ENCODE measurements at places on chromosomes 1 and 21.

DNA sequence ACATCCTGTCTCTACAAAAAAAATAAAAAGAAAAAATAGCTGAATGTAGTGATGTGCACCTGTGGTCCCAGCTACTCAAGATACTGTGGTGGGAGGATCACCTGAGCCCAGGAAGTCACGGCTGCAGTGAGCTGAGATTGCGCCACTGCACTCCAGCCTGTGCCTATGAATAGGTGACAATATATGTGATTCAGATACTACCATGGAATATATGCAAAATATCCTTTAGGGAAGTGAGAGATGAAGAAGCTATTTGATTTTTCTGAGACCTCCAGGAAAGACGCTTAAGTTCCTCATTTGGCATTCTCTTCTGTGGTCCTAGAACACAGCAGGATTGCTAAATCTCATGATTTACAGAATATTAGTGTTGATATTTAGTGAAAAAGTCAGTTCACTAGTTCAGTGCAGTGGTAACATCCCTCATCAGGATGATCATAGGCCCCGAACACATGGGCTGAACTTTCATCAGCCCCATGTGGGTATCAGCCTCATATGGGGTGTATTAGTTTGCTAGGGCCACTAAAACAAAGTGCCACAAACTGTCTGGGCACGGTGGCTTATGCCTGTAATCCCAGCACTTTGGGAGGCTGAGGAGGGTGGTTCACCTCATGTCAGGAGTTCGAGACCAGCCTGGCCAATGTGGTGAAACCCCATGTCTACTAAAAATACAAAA, 6.0 kb upstream of the VASH2 start:
- no peak for DNase-seq

GRCh38 chr1:207645635-207646081, 725 bp downstream of the CR1L start:
- DNase-seq, result no peak

GRCh38 chr1:15765495-15766194, 7.0 kb downstream of the FBLIM1 start:
- no peak for DNase-seq

GRCh38 chr1:145751491-145752037, 32.3 kb downstream of the CD160 start:
- DNase-seq, result no peak

GRCh38 chr1:153485863-153486262, 25.4 kb upstream of the S100A7 start:
- no peak for DNase-seq

GRCh38 chr1:112599477-112599876, 19.5 kb downstream of the ST7L start:
- no peak for DNase-seq

DNA sequence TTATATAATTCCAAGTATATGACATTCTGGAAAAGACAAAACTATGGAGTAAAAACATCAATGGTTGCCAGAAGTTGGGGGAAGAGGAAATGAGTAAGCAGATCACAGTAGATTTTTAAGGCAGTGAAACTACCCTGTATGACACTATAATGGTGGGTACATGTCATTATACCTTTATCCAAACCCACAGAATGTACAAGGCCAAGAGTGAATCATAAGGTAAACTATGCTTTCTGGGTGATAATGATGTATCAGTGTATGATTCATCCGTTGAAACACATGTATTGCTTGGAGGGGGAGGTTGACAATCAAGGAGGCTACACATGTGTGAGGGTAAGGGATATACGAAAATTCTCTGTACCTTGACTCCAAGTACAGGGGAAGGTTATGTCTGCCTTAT, 862.7 kb downstream of the PLA2G4A start:
- no peak for DNase-seq

- no peak for DNase-seq
Measured at GRCh38 chr1:53506355-53507050, 47.3 kb downstream of the DMRTB1 start.

DNA sequence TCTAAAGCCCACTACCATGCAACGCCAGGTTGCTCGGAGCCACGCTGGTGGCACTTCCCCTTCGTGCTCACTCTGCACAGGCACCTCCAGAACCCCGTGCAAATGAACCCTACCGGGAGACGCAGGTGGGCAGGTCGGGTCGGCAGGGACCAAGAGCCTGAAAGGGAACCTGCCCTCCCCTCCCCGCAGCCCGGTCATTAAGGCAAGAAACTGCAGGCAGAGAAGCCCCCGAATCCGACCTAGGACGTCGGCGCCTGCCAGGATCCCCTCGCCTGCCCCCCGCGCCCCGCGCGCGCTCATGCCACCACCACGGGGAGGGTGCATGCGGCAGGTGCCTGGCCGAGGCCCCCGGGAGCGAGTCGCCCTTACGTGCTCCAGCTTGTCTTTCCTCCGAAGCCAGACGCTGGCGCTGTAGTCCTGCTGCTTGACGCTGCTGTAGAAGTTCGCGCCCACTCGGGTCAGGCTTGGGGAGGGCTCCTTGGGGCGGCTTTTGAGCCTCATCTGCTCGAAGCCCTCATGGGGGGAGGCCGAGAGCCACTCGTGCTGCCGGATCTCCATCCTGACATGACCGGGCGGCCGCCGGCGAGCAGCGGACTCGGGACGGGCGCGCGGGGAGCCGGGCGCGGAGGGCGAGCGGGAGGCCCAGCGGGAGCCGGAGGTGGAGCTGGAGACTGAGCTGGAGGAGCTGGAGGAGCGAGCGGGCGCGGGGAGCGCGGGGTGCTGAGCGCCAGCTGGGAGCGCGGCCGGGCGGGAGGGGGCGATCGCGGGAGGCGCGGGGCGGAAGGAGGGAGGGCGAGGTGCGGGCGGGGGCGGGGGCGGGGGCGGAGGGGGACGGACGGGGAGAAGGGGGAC, 552 bp downstream of the PLD5 start:
- no peak for DNase-seq

DNA sequence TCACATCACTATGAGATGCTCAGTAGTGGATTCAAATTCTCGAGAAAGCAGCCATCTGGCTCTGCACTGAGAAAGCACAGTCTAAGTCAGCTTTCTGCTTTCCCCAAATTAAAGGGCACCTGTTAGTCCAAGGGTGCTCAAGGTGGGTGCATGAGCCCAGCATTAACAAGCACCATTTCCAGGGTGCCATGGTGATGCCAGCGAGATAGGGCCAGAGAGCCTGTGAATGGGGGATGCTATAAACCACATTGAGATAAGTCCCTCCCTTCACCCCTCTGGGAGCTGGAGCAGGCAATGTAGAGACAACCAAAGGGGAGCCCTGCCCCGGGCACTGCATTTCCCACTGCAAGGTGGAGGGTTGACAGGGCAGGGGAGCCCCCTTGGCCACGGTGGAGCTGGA, 568.2 kb downstream of the AJAP1 start:
- DNase-seq, result no peak

DNA sequence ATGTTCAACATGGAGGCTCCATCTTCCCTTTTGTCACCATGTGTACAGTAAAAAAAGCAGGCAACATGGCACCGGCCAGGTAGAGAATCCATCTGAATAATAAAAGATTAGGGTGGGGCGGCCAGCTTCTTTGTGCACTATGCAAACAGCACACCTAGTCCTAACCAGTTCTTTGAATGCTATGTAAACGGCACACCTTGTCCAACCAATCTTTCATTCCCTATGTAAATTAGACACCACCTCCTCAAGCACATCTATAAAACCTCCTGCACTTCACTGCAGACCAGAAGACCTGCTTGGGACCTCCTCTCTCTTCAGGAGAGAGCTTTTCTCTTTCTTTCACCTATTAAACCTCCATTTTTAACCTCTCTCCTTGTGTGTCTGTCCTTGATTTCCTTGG, 28.2 kb downstream of the TFB2M start:
- no peak for DNase-seq

- no peak for DNase-seq
Measured at GRCh38 chr1:85566890-85567289, 13.7 kb upstream of the CCN1 start.

DNA sequence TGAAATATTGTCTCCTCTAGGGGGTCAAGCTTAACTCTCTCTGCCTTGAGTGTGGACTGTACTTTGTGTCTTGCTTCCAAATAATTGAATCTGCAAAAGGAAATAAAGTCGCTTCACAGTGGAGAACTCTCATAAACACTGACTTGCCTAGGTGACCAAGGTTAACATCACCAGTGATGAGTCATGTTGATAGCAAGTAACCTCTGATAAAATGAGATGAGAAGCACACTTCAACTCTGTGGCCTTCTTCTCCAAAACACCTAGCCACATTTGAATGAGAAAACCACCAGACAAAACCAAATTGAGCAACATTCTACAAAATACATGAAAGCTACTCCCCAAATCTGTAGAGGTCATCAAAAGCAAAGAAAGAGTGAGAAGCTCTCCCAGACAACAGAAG, 37.6 kb downstream of the PDE4B start:
- no peak for DNase-seq

DNA sequence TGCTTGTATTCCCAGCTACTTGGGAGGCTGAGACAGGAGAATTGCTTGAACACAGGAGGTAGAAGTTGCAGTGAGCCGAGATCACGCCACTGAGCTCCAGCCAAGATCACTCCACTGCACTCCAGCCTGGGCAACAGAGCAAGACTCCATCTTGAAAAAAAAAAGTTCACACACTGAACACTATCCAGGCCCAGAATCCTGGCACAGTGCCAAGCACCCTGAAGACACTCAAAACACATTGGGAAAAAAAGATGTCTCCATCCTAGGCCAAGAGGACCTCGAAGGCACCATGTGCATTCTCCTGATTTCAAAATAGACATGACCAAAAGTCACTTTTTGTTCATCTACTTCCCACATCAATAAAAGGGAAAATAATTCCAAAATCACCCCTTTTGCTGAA, 38.7 kb downstream of the SLC9A1 start:
- no peak for DNase-seq

DNA sequence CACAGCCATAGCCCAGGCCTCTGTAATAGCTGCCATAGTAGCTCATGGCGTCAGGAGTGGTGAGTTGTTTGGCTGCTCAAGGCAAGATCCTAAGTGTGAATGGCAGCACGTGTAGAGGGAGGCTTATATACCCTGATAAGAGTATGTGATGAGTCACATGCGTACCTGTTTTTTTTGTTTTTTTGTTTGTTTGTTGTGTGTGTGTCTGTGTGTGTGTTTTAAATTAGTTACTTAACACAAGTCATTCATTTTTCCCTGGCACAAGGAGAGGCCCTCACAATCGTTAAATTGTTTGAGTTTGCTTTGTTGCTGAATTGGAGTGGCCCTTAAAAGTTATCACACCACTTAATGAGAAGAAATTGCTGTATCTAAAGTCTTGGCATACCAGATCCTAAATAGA, at the start of gene KRTAP19-4:
TSS of gene KRTAP19-4 (minus strand) at position 101 of the 400 bp plus-strand sequence. CDS start at position 46, 55 bp downstream.
- DNase-seq, result no peak

DNA sequence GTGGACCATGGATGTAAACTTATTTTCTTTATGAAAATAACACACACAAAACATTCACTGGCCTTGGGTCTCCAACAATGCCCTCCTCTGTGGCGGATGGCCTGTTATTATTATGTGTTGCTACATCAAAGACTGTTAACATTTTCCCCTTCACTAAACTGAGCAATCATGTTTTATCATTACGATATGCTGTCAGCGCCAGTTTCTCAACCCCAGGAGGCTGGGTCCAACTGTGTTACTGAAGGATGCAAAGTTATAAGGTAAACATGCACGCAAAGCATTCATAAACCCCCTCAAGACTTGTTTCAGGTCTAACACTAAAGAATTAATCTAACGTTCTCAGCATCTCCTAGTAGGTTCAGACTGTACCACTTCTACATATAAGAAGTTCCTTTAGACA, 6.0 kb upstream of the DUSP10 start:
- no peak for DNase-seq

- no peak for DNase-seq
Measured at GRCh38 chr1:223136086-223136485, 7.0 kb downstream of the TLR5 start.

DNA sequence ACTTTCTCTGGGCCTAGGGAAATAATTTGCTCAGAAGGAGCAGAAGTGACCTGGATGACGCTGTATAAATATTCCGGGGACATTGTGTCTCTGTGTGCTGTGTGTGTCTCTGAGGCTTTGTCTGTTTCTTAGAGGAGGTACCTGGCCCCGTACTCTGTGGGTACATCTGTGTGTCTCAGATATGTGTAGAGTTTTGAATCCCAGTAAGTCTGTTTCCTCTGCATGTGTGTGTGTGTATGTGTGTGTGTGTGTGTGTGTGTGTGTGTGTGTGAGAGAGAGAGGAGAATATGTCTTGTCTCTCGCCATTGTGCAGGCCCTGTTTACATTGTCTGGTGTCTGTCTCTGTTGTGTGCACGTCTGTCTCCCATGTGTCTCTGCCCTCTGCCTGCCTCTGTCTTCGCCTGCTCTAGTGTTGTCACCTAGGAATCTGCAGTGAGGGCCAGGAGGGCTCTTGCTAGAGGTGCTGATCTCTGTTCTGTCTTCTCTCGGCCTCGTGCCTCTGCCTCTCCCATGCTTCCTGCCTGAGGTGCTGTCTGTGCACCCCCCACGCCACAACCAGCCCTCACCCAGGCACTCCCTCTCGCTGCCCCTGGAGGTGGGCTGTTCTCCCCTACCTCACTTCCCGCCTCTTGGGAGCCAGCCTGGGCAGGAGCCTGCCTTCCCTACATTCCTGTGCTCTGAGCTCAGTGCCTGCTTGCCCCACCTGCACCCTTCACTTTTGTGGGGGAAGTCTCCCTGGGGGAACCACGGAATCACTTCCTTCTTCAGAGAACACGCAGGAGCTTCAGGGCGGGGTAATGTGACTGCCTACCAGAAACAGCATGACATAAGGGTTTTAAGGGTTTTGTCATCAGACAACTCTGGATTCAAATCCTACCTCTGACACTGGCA, 5.9 kb downstream of the MAP7D1 start:
- DNase-seq, result peak; percentile 59

DNA sequence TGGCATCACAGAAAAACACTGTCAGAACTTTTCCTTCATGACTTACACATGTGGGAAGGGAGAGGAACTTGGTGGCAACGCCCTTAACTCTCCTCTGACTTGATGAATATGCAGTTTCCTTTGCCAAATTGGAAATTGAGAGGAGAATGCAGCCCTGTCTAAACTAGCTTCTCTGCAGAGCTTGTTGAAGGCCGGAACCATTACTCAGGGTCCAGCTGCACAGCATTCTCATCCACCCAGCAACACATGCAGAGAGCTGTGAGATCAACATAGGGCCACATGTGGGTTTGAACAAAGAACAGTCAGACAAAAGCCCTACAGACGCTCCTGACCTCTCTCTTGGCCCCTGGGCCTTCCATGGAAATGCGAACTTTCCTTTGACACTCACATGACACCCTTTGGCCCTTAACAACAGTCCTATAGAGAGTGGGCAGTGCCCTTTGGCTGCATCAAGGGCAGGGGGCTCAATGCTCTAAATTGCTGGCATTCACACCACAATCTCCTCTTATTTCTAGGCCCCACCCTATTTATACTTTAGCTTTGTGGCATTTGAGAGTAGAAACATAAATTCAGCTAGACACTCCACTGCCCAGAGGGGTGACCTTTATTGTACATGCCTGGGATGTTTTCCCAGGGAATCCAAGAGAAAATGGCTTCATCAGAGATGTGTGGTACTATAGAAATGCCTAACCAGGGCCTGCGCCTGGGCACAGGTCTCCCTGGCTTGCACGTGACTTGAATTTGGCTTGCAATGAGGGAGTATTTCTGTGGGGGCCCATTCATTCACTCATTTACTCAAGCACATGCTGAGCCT, 64.4 kb downstream of the CDC7 start:
- no peak for DNase-seq
